NCI-H1105 (cell line): ENCODE measurements at places on chromosomes 6 and 20.

- DNase-seq = no peak
Measured at GRCh38 chr20:3616250-3616649, 46.9 kb downstream of the GFRA4 start.

DNA sequence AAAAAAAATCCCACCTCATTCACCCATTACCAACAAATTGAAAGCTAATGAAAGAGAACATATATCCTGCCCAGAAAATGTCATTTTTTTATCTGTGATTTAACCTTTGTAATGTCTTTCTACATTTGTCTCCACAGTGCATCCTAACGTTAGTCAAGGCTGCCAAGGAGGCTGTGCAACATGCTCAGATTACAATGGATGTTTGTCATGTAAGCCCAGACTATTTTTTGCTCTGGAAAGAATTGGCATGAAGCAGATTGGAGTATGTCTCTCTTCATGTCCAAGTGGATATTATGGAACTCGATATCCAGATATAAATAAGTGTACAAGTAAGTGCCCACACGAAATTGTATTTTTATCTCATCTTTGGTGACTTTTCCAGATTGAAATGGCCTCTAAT lies 30.0 kb downstream of the RSPO3 start:
- DNase-seq = no peak

GRCh38 chr6:16043171-16044135 lies 85.4 kb upstream of the MYLIP start:
- no peak for DNase-seq

DNA sequence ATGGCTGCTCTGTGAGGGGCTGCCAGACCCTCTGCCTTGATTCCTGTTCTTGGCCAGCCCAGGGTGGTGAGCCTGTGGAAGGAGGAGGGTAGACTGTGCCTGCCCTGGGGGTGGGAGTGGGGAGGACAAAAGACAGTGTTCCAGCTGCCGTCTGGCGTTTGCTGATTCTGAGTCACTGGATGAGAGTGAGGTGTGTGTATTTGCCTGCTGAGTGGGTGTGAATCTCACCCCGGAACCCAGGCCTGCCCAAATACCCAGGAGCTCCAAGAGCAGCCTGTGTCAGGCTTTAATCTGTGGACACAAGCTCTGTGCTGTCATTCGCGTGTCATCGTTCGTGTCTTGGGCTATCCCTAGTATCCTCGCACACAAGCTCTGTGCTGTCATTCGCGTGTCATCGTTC lies 2.6 kb upstream of the LKAAEAR1 start:
- no peak for DNase-seq

DNA sequence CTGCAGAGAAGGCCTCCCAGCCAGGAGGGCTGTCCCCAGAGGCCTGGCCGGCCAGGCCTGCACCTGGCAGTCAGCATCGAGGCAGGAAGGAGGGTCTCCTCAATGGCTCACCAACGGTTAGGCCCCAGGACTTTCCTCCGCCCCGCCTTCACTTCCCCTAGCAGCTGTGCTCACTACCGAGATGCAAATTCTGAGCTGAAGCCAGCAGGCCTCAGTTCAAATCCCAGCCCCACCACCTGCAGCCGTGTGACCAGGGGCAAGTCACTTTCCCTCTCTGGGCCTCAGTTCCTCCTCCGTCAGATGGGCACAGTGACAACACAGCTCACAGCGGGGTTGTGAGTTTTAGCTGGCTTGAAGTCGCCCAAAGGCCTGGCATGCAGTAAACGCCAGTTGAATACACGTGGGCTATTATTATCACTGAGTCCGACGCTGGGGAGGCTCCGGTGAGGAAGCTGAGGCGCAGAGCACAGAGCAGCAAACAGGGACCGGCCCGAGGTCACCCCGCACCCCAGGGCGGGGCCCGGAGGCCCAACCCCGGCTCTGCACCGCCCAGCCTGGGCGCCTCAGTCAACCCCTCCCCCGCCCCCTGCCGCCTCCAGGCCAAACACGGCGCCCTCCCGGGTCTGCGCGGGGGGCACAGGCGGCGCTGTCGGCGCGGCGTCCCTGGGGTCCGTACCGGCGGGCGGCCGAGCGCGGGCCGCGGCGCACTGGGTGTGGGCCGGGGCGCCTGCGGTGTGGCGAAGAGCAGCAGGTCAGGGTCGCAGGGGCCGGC lies 671 bp downstream of the E2F1 start:
- peak; percentile 18 for DNase-seq

DNA sequence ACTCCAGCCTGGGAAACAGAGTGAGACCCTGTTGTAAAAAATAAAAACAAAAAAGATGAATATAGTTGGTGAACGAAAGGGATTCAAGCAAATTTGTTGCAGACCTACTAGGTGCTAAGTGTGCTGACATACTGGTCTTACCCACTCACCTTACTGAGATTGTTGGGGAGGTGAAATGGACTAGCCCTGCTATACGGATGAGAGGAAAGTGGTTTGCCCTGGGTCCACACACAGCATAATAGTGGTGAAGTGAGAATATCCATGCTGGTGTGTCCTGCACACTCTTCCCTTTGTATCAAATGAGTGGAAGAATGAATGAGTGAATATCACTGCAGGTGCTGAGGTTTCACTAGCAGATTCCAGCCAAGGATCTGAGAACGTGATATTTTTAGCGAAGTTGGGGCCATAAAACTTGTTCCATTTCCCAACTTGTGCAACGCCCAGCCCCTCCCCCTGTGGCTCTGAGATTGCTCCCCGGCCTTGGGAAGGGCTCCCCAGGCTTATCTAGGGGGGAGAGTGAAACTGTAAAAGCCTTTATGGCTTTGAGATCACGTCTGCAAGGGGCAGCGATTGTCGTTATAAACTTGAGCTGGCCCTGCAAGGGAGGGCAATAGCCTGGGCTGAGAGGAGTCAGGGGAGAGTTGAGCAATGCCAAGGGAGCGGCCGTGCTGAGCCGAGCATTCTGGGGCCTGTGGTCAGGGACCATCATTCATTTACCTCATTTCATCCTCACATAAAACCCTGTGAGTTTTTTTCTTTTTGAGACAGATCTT lies 33.2 kb upstream of the TTPAL start:
- DNase-seq = no peak

GRCh38 chr20:14597206-14597715 lies 259.8 kb upstream of the FLRT3 start:
- no peak for DNase-seq

DNA sequence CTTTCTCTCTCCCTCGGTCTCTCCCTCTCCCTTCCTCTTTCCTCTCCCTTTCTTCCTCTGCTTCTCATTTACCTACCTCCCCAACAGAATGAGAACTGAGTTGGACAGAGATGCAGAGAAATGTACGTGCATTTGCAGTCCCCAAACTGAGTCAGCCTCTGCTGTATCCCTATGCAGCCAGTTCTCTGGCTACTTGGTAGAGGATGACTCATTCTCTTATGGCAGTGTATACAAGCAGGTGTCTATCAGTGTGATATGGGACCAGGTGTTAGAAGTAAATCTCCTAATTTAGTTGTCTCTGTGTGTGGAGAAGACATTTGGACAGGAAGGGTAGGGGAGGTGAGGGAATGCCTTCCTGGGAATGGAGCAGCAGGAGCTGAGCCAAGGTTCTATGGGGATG lies 470.8 kb downstream of the CD109 start:
- DNase-seq = no peak

DNA sequence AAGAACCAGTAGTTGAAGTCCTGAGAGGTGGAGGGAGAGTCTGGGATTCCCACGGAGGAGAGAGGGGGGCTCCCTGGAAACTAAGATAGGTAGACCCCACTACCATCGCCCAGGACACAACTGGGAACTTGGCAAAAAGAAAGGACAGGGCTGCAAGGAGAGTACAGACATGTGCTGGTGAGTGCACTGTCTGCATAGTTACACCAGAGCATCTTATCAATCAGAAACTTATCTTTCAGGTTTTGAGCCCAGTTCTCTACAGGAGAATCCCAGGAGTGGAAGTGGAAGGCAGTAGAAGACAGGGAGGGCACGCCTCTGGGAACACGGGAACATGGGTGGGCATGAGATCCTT lies 12.2 kb downstream of the NFKBIL1 start:
- no peak for DNase-seq

GRCh38 chr20:31568773-31569162 lies 36.3 kb upstream of the ID1 start:
- no peak for DNase-seq

DNA sequence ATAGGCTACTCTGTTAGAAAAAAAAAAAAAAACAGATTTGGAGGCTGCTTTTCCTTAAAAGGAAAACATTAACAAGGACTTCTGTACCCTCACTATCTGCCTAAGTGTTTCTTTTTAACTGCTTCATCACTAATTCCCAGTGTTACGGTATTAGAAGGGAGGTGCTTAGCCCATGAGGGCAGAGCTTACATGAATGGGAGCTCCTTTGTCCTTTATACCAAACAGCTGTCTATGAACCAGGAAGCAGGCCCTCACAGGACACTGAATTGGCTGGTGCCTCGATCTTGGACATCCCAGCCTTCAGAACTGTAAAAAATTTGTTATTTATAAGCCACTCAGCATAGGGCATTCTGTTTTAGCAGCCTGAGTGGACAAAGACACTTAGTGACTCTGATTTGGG lies 215.6 kb upstream of the NRSN1 start:
- DNase-seq = no peak

DNA sequence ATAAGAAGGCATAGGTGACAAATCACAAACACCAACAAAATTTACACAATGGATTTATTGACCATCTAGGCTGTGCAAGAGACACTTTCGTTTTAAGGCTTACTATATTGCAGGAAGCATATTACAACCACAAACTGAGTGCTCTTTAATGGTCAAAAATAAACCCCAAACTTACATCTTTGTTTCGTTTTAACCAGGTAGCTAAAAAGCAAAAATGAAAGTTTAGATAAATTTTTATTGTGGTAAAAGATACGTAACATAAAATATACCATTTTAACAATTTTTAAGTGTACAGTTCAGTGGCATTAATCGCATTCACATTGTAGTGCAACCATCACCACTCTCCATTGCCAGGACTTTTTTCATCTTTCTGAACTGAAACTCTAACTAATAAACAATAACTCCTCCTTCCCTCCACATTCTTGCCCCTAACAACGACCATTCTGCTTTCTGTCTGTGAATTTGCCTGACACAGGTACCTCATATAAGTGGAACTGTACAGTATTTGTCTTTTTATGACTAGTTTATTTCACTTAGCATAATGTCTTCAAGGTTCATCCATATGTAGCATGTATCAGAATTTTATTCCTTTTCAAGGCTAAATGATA lies 32.3 kb upstream of the DUSP22 start:
- no peak for DNase-seq

GRCh38 chr6:31407699-31408098 lies 4.3 kb downstream of the MICA start:
- DNase-seq = no peak

DNA sequence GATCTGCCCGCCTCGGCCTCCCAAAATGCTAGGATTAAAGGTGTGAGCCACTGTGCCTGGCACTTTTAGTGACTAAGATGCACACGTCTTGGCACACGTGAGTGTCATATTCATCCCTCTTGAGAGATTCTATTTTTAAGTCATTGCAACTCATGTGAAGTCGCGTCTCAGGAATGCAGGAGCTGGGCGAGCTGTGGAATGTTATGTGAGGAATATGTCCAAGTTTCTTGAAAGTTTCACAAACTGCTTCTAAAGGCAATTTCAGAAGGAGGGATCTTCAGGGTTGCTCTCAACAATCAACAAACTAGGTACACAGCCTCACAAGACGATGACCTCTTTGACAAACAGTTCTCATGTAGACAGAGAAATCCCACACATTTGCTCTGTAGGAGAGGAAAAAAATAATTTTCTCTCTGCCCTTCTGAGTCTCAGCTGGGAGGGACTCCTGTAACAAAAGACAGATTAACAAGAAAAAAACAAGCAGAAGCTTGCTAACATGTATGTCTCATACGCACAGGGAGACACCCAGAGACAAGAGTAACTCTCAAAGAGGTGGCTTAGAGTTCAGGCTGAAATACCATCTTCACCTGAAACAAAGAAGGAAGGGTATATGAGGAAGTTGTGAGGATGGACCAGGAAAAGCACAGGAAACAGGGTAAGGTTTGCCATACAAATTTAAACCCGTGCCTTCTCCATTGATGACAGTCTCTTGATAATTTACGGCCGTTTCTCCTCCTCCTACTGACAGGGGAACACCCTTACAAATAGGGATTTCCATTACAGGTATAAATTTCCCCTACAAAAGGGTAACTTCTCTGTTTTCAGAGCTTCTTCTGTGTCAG lies 45.3 kb upstream of the FAM50B start:
- DNase-seq = no peak

GRCh38 chr20:10856237-10857015 lies 182.6 kb upstream of the JAG1 start:
- no peak for DNase-seq

- peak; percentile 23 for DNase-seq
Measured at GRCh38 chr20:20204256-20204655, 151.9 kb downstream of the CFAP61 start.

- DNase-seq = no peak
Measured at GRCh38 chr20:8803941-8804340, 264.9 kb upstream of the PLCB4 start.

DNA sequence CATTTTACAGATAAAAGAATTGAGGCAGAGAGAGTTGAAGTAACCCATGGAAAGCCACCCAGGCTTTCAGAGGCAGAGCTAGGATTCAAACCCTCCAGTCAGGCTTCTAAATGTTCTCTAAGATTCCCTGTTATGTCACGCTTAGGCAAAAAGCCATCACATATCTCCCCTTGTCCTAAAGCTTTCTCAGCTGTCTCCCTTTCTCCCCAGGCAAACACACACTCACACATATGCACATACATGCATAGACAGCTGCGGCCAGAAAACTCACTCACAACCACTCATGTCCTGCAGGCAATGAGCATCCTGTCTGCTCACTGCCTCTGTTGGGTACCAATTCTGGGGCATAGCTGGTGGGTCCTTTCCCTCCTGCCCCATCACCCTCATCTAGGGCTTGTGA lies 595.9 kb upstream of the CHD6 start:
- DNase-seq = no peak

GRCh38 chr20:37458761-37459160 lies 62.3 kb upstream of the NNAT start:
- no peak for DNase-seq

- DNase-seq = no peak
Measured at GRCh38 chr20:52105442-52106422, 85.8 kb downstream of the ZFP64 start.

DNA sequence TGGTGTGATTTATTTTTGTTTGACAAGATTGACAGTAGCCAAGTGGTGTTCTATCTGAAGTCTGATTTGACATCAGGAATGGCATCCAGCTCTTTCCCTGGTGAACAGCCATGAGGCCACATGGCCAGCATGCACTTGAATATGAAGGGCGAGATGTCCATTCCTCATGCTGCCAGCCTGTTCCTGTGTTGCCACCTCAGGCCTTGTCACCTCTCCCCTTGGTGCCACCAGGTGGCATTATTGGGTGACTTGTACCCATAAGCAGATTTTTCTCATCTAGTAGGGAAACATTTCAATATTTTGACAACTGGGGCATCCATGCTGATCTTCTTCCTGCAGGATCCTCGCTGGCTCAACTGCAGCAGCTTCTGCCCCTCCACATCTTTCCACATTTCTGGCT lies 199.1 kb downstream of the ERMARD start:
- DNase-seq = peak; percentile 58

- no peak for DNase-seq
Measured at GRCh38 chr6:15183979-15184378, 61.9 kb upstream of the JARID2 start.

- no peak for DNase-seq
Measured at GRCh38 chr20:38386004-38386403, 39.7 kb downstream of the LBP start.

- no peak for DNase-seq
Measured at GRCh38 chr20:53220482-53221307, 248.5 kb downstream of the TSHZ2 start.
